Activated effector memory CD4-positive, alpha-beta T cell treated with anti-CD3 and anti-CD28 coated beads, Interleukin-2, amount 50 U/mL, for 16 hours (primary cell): ENCODE measurements at places on chromosomes 5 and 9.
A peak's percentile ranks its signal among the peaks of the same experiment; 100 is the strongest.

DNA sequence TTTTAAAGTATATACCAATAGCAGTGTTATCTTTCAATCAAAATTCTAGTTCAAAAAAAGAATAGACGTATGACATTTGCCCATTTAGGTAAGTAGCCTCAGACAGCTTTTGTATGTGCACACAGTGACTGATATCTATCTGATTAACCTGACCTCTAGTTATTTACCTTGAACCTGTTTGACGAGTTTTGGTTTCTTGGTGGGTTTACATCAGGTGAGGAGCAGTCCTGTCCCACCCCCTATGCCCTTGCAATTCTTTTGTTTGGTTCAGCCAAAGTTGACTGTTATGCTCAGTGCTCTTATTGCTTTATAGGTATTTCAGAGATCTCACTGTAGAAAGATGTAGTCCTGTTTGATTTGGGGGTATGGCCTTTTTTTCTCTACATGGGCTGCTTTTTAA lies 147.2 kb downstream of the ISOC1 start:
- no peak for DNase-seq

DNA sequence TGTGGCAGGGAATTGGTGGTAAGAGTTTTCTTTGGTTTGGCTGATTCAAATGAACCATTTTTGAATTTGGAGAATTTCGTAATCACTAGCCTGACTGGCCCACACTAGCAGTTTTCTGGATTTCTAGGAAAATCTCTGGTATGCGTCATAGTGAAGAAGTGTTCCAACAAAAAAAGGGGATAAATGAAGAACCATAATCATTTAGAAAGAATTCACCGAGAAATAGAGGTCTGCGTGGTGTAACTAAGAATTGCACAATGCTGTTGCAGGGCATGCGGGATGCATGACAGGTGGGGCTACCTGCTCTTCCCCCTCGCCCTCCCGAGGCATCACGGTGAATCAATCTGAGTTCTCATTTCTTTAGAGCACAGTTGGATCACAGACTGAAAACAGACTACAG lies 232.3 kb upstream of the PAPPA start:
- no peak for DNase-seq

DNA sequence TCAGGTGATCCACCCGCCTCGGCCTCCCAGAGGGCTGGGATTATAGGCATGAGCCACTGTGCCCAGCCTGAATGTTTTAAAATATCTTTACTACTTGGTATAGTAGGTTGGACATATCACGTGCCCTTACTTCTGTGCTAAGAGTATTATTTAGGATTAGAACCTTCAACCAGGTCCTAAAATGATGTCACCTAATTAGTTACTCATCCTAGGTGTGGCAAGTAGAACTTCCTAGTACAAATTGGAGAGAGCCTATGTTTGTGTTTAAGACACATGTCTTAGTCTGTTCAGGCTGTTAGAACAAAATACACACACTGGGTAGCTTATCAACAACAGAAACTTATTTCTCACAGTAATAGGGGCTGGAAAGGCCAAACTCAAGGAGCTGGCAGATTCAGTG lies 51.5 kb downstream of the ZFAND5 start:
- no peak for DNase-seq

GRCh38 chr5:27523629-27524028 lies 485.2 kb upstream of the CDH9 start:
- no peak for DNase-seq

GRCh38 chr5:65760504-65761275 lies 38.7 kb downstream of the NLN start:
- DNase-seq: peak; percentile 76

DNA sequence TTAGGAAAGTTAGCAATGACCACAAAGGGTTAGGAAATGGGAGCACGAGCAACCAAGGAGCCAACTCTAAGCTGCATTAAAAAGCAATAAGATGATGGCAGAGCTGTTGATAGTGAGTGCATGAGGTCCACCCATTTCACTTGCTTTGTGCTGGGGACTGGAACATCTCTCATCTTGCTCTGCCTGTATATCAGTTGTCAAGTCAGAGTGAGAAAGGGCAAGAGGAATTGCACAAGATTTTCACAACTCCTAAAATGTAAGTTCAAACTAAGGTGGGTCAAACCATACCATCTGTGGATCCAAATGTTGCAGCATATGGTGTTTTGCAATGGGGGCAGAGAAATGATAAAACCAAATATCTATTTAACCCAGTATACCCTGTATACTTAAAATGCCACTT lies 2.8 kb upstream of the ESM1 start:
- DNase-seq: no peak

- DNase-seq: no peak
Measured at GRCh38 chr9:112501287-112501686, 14.7 kb downstream of the KIAA1958 start.

- no peak for DNase-seq
Measured at GRCh38 chr9:136354592-136355085, 8.9 kb downstream of the DNLZ start.

DNA sequence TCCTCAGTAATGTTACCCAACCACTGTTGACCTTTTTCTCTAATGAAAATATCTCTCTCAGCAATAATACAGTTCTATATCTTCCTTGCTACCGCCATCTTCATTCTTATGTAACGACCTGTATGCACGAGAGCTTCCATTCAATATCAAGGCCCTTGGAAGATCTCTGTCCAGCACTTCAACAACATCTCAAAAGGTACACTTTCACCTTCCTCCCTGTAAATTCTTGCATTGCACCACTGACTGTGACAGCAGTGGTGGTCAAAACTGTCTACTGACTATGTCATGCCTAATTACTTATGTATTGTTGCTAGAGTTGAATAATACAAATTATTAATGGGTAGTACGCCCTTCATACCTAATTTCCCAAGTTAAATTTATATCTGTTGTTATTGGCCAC lies 53.3 kb downstream of the ANXA1 start:
- DNase-seq: no peak

DNA sequence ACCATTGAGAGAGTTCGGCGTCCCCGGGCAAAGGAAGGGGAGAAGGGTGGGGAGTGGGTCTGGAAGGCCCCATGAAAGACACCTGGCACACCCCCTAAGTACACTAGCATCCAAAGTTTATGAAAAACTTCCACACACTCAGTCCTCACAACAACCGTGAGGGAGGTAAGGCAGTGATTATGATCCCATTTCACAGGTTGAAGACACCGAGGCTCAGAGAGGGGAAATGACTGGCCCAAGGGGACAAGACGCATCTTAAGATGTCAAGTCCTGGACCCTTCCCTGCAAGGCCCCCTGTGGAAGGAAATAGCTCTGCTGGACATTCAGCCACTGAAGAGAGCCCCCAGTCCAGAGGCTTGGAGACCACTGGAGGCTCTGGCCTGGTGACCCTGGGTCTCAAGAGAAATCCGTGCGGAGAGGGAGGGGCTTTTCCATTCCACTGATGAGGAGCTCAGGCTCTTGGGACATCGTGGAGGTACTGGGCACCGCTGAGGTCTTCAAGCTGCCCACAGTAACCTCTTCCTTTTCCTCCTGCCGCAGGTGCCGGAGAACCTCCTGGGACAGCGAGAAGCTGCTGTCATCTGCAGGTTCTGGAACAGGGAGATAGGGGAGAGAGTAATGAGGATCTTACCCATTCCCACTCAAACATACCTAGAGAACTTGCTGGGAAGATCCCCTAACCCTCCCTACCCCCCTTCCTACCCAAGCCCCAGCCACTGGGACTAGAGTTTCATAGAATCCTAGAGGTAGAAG lies 5.2 kb downstream of the SMIM33 start:
- DNase-seq: no peak

DNA sequence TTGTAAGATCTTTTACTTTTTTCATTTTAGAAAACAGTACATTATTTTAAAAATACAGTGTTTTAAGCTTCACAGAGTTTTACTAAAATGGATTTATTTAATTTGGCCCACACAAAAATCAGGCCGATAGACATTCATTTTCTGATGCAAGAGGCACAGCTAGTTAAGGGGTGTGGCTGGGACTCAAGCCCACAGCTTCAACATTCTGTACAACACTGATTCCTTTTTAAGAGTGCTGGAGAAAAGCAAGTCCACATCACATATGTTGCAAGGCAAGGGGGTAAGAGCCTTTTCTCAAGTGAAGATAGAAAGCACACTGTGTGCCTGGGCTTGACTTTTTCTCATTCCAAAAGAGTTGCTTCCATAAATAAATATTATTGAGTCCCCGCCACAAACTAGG lies 195.9 kb downstream of the RFK start:
- DNase-seq: no peak
